Stimulated activated CD8-positive, alpha-beta memory T cell treated with anti-CD3 and anti-CD28 coated beads, Interleukin-4, amount 100 ng/mL, for 24 hours (primary cell): ENCODE measurements at places on chromosomes 13 and 19.

DNA sequence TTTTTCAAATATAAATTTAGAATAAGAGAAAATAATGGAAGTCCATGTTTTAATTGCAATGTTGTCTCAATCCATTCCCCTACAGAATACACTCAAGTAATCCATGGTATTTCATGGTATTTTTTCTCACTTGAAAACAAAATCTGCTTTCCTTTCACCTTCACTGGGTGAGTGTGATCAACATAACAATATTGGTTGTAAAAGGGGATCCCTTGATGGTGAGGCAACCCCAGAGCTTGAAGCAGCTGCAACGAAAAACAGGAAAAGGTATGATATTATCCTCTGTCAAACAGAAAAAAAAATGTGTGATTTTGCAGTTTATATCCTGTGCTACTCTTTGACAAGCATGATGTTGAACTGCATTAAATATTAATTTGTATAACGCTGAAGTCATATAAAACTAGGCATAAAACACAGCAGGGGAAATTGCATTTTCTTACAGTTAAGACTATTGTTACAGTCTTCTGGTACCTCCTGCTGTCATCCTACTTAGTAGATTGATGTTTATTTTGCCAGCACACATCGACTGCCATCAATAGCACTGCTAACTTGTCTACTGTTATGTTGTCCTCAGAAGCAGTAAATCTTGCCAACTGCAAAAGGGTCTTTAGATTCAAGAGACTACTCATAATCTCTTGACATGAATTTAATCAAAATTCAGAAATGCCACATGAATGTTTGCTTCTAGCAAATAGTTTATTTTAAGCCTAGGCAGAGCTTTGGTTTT, 373.1 kb upstream of the MIR17HG start:
- DNase-seq, result no peak

DNA sequence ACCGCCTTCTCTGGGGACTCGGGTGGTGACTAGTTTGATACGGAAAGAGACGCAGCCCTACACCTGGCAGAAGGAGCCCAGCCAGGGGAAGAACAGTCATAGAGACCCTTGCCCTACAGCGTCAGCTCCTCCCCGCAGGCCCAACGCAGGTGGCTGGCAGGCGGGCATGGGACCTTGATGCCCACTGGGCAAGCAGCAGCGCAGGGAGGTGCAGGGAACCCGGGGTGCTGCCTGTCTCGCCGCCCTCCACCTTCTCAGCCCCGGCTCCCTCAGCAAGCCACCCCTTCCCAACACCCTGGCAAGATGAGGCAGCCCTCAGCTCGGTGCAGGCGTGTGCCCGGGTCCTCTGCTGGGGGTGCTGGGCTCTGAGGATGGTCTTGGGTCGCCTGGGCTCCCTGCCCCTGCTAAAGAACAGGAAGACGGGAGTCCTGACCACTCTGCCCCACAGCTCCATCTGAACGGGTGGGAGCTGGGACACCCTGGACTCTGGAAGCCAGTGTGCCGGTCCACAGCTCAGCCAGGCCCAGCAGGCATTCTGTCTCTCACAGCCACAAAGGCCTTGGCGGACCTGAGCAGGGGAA, 9.0 kb downstream of the MIER2 start:
- no peak for DNase-seq

- peak; percentile 36 for DNase-seq
Observed at GRCh38 chr19:5130371-5131030, 161.6 kb downstream of the KDM4B start.

- no peak for DNase-seq
Observed at GRCh38 chr19:43639519-43640423, at the start of gene CADM4. TSS of gene CADM4 (minus strand) at chr19:43639850. CDS start at chr19:43639790, 60 bp downstream.

DNA sequence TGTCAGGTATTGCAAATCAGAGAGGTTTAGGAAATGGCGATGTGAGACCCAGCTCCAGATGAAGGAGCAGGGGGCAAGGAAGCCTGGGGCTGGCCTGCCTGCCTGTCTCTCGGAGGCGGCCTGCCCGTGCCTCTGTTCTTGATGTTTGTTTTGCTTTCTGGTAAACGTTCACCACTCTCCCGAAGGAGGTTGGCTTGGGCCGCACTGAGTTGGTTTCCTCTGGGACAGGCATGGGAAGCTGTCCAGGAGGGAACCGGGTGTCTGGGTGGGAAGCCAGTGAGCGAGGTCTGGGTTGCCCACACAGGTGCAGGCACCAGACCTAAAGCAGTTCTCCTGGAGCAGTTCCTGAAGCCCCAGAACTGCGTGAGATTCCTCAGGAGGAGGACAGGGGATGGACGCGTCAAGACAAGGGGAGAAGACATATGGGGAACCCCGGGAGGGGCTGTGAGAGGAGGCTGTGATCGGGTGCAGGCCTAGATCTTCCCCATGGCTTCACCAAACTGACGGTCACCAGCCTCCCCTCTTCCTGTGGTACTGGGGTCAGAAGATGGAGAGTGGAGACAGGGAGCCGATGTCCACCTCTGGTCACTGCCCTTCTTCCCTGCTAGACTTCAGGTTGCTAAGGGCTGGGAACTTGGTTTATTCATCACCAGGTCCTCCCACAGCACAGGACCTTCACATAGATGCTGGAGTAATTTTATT, 15.2 kb downstream of the COL4A2 start:
- DNase-seq, result no peak

DNA sequence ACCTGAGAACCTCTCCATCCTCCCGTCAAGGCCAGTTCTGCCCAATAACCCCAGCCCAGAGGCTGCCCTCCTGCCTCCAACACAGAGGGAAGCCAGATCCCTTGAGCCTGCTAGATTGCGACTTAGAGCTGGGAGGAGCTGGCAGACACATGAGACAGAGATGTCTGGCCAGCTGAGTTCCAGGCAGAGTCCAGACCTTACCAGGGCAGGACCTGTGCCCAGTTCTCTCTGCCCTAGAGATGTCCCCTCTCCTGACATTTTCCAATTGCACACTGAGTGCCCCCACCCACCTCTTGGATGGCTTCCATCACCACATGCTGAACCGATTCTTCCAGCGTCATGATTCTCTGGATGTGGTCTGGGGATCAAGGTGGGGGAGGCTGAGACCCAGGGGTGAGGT, 3.0 kb downstream of the HOOK2 start:
- DNase-seq, result no peak

GRCh38 chr13:44410328-44410859, 36.8 kb downstream of the SERP2 start:
- no peak for DNase-seq

GRCh38 chr19:35846038-35846668, 6.2 kb downstream of the NPHS1 start:
- DNase-seq, result no peak

DNA sequence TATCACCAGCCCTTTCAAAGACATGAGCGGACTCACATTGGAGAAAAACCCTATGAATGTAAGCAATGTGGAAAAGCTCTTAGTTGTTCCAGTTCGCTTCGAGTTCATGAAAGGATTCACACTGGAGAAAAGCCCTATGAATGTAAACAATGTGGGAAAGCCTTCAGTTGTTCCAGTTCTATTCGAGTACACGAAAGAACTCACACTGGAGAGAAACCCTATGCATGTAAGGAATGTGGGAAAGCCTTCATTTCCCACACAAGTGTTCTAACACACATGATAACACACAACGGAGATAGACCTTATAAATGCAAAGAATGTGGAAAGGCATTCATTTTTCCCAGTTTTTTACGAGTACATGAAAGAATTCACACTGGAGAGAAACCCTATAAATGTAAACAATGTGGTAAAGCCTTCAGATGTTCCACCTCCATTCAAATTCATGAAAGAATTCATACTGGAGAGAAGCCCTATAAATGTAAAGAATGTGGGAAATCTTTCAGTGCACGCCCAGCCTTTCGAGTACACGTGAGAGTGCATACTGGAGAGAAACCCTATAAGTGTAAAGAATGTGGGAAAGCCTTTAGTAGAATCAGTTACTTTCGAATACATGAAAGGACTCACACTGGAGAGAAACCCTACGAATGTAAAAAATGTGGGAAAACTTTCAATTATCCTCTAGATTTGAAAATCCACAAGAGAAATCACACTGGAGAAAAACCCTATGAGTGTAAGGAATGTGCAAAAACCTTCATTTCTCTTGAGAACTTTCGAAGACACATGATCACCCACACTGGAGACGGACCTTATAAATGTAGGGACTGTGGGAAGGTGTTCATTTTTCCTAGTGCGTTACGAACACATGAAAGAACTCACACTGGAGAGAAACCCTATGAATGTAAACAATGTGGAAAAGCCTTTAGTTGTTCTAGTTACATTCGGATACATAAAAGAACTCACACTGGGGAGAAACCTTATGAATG, 17.6 kb downstream of the ZNF791 start:
- DNase-seq, result no peak

- no peak for DNase-seq
Observed at GRCh38 chr13:48866249-48866648, 109.5 kb upstream of the FNDC3A start.

GRCh38 chr13:76160961-76161925, 525.1 kb downstream of the LMO7 start:
- DNase-seq, result no peak

GRCh38 chr13:63954683-63955082, 2539.0 kb upstream of the PCDH20 start:
- no peak for DNase-seq

DNA sequence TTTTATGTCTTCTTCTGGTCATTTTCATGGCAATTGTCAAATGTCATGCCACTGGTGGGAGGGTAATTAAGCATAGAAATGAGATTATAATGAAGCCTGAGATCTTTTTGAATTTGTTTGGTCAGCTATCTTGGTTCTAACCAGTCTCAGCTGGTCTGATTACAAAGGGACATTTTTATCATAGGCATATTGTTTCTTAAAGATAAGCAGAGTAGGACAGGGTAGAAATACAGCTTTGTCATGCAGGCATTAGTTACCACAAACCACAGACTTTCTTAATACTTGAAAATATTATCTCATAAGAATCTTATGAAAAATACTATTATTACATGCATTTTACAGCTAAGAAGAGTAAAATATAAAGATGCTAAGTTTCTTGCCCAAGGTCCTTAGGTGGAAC, 1761.5 kb downstream of the PCDH9 start:
- DNase-seq, result no peak

GRCh38 chr13:50127726-50128291, 112.6 kb downstream of the KCNRG start:
- DNase-seq, result no peak

DNA sequence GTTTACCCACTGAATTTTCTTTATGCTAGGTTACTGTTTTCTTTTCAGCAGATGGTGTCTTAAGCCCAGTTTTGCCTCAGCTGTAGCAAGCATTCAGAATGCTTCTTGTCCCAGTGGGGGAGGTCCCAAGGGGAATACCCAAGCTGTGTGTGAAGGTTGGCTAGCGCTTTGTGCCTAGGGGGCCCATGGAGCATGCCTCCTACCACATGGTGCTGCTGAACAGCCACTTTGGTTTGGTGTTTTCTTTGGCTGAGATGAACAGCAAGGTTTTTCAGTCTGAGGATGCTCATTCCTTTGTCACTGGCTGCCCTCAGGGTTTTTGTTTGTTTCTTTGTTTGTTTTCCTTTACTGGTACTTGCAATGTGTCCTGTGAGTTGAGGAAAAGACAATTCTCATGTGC, 99.0 kb downstream of the PCDH20 start:
- DNase-seq, result no peak

GRCh38 chr13:55084630-55085029, 2056.0 kb downstream of the OLFM4 start:
- no peak for DNase-seq

DNA sequence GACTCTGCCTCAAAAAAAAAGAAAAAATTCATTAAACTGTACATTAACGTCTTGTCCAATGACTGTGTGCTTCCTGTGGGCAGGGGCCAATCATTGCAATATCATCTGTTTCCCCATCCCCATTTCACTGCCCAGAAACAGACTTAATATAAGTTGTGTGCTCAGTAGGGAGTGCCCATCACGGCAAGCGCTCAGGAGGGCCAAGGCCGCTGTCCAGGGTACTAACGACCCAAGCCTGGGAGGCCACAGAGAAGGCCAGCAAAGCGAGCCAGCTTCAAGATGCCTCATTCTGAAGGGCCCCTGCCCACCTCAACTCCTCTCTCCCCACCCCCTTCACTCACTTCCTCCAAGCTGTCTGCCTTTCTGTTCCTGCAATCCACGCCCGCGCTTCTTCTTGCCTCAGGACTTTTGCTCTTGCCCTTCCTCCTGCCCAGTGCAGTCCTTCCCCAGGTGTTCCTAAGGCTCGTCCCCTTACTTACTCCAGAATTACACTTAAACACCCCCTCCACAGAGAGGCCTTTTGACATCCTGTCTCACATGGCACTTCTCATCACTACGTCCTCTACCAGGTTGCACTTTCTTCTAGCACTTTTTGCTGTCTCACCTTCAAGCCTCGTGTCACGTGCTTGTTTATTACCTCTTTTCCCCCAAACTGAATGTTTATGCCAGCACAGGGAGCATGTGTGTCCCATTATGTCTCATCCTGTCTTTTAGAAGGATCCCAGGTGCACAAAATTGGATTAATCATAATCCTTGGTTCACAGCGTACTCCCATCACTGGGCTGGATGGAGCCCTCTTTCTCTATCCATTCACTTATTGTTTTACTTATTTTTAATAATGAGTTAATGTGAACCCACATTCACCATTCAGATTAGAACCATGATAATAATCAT, 11.3 kb upstream of the POU2F2 start:
- no peak for DNase-seq

DNA sequence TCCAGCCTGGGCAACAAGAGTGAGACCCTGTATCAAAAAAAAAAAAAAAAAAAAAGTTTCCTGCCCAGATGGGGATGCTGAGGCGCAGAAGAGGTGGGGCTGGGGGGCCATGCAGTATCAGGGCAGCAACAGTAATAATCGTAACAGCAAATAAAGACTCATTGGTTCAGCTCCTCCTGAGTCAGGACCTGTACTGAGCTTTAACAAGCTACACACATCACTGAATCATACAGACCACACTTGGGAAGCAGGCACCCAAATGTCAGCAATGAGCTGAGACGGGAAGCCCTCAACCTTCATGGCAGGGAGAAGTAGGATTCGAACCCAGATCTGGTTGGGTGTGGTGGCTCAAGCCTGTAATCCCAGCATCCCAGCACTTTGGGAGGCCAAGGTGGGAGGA, 10.6 kb upstream of the DPF1 start:
- DNase-seq, result no peak

DNA sequence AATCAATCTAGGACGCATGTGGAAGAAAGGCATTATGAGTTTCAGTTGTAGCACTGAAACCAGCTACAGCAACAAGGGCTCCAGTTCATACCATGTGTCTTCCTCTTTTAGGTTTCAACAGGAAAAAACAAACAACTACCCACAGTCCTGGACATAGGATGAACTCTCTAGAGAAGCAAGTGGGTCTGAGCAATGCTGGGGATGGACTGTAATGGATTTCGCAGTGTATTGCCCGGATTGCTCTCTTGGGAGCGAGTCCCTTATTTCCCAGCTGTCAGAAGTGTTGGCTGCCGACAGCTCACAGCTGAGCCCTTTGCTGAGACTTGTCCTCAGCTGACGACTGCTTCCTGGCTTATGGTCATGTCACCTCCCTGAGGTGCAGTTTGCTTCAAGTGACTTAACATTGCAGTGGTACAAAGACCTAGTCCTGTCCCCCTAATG, 12.1 kb upstream of the MYCBP2 start:
- no peak for DNase-seq

GRCh38 chr19:3033595-3034405, 4.7 kb upstream of the TLE2 start:
- no peak for DNase-seq
